Right renal pelvis (tissue), 4 donors: ENCODE measurements at places on chromosomes 16 and 17.

DNA sequence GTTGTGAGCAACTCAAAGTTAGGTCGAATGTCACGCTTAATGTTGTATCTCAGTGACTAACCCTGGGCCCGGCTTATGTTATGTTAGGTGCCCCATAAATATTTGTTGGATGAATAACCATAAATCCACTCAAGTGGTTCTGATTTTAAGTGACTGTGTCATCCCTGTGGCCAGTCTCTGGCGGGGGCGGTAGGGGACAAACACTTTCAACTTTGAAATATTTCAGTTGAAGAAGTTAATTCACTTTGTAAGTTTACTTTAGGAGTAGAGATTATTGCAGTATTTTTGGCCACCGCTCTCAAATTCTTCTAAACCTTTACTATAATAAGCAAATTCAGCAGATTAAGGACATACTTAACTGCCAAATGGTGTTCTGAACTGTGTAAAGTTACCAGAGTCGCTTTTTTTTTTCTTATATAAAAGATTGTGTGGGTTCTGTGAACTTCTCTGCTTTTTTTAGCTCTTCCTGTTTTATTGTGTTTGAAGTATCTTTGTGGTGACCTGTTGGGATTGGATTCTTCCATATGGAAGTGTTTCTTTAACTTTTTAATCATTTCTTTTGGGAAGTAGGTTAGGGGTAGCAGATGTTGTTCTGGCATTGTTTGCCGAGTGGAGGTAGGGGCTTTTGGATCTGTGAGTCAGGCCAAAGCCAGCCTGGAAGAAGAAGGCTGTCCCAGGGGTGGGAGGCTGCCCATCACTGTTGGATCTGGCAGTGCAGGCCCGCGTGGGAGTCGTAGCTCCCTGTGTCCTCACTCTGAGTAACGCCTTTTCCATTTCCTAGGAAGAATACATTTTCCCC is 61.4 kb upstream of the TBX2 start:
- DNase-seq: no peak

DNA sequence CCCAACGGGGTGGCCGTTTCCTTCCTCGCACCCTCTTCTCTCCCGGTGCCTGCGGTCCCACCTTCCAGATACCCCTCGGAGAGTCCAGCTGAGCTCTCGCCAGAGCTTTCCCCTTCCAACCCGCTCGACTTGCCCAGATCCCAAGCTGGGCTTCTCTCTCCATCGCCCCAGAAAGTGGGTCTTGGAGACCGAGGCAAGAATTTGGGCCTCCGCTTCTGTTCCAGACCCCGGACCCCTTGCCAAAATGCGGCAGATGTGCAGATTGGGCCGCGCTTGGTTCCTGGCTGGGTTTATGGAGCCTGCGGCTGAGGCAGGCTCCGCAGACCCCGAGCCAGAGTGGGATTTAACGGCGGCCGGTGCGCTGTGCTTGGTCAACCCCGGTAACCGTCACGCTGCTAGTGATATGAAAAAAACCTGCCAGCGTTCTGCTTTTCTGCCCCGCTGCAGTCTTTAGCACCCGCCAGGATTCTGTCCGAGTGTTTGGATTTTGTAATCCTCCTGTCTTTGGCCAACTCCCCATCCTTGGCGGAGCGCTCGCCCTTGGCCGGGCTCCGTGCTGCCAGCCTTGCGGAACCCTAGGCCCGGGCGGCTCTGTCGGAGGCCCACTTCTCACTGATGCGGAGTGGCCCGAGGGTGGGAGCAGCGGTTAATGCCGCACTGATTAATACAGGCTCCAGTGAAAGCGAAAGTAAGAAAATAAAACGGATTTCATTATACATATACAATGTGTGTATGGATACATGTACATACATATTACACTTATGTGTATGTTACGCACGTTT is 754 bp upstream of the SLFN11 start:
- DNase-seq: no peak

GRCh38 chr16:13926891-13927290 is 6.9 kb downstream of the ERCC4 start:
- no peak for DNase-seq

DNA sequence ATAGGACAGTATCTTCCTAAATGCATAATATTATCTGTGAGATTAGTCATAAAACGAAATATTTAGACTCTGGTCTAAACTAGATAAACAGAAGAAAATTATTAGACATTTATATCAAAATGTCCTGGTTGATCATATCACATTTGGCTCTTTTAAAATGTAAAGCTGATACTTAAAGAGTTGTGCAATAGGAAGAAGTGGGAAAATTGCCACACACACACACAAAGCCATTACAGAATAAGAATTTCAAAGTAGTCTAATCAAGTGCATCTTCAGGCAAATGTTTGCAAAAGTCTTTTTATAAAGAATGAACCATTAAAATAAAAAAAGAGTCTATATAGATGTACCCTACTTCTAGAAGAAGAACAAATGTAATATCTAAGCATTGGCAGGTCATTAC is 301.7 kb downstream of the KIF2B start:
- DNase-seq: no peak

GRCh38 chr17:37322106-37322505 is 53.7 kb upstream of the C17orf78 start:
- DNase-seq: no peak

- DNase-seq: no peak
Measured at GRCh38 chr16:14088155-14088753, 17.1 kb downstream of the MRTFB start.

GRCh38 chr17:48498164-48498850 is 32.5 kb downstream of the HOXB1 start:
- no peak for DNase-seq

DNA sequence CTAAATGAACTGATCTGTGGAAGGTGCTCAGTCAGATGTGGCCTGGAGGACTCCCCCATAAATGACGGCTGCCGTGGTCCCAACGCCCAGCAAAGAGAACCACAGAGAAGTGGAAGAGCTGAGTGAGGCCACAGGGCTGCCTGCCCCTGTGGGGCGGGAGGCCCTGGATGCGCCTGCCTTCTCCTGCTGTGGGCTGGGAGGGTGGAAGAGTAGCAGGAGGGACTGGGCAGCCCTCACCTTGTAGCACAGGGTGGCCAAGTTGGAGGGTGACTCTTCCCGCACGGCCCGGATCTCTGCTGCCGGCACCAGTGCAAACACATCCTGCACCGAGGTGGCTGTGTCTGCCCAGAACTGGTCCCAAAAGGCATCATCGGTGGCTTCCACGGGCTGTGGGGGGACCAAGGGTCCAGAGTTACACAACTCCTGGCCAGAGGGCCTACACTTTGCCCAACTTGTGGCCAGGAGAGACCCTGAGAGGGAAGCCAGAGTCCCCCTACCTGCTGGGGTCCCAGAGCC is 8.3 kb downstream of the HID1 start:
- DNase-seq: no peak

DNA sequence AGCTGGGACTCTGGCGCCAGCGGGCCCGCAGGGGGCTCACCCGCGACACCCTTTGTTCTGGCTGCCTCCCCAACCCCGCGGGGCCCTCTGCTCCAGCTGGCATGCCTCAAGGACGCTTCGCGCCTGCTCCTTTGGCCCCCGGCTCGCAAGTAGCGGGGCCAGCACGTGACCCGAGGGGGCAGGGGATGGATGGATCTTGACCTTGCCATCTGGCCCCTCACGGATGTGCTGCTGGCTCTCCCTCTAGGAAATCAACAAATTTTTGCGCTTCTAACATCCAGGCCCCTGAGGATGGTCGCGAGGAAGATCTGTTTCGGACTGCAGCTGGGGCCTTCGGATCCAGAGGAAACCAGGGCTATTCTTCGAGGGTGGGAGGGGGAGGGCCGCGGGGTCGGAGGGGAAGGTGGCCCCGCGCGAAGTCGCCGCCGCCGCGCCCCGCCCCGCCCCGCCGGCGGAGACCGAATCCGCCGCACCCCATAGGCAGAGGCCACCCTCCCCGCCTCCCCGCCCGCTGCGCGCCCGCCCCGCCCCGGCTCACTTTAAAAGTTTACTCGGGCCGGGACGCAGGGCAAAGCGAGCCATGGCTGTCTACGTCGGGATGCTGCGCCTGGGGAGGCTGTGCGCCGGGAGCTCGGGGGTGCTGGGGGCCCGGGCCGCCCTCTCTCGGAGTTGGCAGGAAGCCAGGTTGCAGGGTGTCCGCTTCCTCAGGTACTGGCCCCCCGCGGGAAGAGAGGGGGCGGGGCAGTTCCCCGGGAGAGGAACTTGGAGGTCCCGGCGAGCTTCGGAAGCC is at the start of gene ACSF2:
TSS of gene ACSF2 (plus strand) at position 537 of the 790 bp plus-strand sequence. CDS start at position 581, 44 bp downstream.
- DNase-seq: no peak

DNA sequence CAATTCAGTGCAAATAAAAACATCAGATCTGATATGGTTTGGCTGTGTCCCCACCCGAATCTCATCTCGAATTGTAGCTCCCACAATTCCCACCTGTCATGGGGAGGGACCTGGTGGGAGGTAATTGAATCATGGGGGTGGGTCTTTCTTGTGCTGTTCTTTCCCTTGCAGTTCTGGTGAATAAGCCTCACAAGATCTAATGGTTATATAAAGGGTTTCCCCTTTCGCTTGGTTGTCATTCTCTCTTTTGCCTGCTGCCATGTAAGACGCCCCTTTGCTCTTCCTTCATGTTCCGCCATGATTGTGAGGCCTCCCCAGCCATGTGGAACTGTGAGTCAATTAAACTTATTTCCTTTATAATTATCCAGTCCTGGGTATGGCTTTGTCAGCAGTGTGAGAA is 68.9 kb upstream of the NFAT5 start:
- DNase-seq: no peak

GRCh38 chr16:2532494-2533141 is 1.4 kb upstream of the CEMP1 start:
- DNase-seq: peak; percentile 39

- no peak for DNase-seq
Measured at GRCh38 chr16:3431779-3432219, 11.5 kb downstream of the ZNF597 start.

GRCh38 chr17:77688369-77688768 is 270.1 kb upstream of the TNRC6C start:
- no peak for DNase-seq

DNA sequence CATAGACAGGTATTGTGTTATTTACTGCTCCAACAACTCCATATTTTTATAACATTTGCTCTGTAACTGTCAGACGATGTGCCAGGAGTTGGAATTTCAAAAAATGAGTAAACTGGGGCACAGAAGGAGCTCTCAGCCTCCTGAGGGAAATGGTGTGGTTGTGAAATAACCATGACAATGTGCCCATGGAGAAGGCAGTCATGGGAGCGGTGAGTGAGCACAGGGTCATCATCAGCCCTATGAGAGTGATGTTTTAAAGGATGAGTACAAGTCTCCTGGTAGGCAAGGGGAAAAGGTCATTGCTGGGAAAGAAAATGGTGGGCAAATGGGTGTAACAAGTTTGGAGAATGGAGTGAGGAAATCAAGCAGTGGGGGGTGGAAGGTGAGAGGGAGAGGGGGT is 115.0 kb upstream of the SEC14L1 start:
- DNase-seq: no peak

GRCh38 chr17:17228521-17229279 is 8.3 kb downstream of the FLCN start:
- no peak for DNase-seq

DNA sequence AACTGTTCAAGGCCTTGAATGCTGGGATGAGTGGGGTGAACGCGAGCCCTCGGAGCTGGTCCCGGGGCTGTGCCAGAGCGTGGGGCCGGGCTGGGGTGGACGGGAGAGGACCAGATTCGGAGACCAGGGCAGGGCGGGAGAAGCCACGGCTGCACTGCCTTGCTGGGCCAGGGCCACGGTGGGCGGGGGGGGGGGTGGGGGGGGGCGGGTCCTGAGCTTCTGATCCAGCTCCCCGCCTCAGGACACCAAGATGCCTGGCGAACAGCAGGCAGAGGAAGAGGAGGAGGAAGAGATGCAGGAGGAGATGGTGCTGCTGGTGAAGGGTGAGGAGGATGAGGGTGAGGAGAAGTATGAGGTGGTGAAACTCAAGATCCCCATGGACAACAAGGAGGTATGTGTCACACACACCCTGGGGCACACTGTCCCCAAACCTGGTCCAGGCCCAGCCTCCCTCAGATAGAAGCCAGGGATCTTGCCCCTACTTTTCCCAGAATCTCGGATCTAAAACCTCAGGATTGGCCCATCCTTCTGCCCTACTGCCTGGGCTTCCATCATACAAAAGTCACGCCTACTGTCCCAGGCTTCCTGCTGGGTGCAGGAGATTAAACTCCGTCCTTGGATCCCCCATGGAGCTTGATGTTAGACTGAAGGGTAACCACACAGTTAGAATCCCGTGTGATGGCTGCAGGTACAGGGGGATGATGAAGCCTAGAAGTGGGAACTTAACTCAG is 563 bp downstream of the ZNF771 start:
- no peak for DNase-seq

DNA sequence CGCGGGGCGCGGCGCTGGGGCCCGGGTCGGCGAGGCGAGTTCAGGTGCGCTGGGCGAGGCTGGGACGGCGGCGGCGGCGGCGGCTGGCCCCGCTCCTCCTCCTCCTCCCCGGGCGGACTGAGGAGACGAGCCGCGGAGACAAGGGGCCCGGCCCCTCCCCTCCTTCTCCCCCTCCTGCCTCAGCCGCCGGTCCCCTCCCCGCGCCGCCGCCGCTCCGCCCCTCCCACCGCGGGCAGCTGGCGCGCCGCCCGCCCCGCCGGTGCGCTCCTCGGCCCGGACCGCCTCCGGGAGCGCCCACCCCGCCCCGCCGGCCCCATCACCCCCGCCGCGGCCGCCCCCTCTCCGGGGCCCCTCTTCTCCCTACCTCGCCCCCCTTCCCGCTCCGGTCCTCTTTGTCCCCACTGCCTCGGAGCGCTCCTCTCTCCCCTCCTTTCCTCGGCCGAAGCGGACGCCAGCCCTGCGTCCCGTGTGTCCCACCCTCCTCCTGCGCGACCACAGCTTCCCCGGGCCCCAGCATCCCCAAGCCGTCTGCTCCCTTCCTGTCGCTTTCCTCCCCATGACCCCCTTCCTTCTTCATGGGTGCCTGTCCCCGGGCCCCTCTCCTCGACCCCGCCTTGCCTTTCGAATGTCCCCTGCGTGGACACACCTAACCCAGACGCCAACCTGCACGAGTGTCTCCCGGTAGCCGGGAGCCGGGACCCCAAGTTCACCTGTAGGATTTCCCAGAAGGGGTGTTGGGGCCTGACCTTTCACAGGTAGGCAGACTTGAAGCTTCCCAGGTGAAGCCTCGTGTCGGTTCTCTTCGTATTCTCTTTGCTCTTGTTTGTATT is at the start of gene TOX3:
TSS of gene TOX3 (minus strand) at position 140 of the 830 bp plus-strand sequence. CDS start 420 bp downstream, outside the sequence.
- DNase-seq: no peak

DNA sequence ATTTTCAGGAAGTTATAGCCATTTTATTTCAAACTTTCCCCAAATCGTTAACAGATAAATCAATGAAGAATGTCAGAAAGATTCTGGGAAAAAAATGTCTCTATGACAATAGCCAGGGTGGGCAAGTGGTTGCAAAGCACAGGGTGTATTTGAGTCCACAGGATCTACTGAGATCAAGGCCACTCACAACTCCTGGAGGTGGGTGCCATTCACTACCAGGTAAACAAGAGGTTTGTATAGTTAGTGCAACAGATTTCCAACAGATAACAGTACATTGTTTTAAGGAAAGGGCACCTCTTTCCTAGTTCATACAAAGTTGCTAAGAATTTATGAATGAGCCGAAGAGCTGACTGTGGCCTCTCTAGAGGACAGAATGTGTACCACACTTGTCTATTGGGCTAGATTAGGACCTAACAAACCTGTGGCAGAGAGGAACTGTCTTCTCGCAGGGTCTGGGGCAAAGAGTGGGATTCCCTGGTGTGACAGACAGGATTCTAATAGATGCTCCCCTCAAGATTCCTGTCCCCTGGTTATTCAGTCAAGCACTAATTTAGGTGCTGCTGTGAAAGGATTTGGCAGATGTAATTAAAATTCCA is 52.0 kb upstream of the ZNF629 start:
- no peak for DNase-seq

GRCh38 chr16:88466175-88466862 is 13.2 kb downstream of the ZFPM1 start:
- no peak for DNase-seq
